ENCODE measurements at places on chromosomes 11 and 22. TPM values are rescaled to one million over a fixed set of nuclear protein-coding genes. Genes with fewer than 3 reads are reported as not detected.
A peak's percentile ranks its signal among the peaks of the same experiment; 100 is the strongest.

The GVQW3 gene
- total RNA-seq, result 1.1 TPM

The ZDHHC24 gene
- total RNA-seq, result 14.1 TPM

GRCh38 chr11:18064450-18065054 lies 18.5 kb upstream of the TPH1 start:
- DNase-seq, result no peak

GRCh38 chr11:1292018-1292643 lies 17.3 kb downstream of the TOLLIP start:
- peak; percentile 49 for DNase-seq

GRCh38 chr11:132032555-132032954 lies 662.1 kb downstream of the NTM start:
- no peak for DNase-seq

DNA sequence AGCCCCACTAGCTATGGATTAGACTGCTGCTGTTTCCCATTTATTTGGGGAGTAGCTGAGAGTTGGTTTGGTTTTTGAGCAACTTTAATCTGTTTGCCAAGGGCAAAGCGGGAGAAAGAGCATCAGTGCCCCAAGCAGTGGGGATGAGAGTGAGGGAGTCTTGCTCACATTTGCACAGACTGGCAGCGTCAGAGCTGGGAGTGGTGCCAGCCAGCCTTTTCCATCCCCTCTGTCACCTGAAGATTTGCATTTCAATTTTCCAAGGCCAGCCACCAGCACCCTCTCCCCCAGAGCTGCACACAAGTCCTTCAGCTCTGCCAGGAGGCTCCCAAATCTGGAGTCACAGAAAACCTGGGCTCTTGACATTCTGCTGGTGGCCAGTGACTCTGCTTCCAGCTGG lies 21.0 kb upstream of the UVRAG start:
- DNase-seq, result no peak

Measured in mesenteric fat pad (tissue), 1 donor.